ENCODE measurements at places on chromosomes 1 and 21.
A peak's percentile ranks its signal among the peaks of the same experiment; 100 is the strongest.

GRCh38 chr21:25487046-25487594 lies 120.2 kb downstream of the MRPL39 start:
- DNase-seq = no peak

DNA sequence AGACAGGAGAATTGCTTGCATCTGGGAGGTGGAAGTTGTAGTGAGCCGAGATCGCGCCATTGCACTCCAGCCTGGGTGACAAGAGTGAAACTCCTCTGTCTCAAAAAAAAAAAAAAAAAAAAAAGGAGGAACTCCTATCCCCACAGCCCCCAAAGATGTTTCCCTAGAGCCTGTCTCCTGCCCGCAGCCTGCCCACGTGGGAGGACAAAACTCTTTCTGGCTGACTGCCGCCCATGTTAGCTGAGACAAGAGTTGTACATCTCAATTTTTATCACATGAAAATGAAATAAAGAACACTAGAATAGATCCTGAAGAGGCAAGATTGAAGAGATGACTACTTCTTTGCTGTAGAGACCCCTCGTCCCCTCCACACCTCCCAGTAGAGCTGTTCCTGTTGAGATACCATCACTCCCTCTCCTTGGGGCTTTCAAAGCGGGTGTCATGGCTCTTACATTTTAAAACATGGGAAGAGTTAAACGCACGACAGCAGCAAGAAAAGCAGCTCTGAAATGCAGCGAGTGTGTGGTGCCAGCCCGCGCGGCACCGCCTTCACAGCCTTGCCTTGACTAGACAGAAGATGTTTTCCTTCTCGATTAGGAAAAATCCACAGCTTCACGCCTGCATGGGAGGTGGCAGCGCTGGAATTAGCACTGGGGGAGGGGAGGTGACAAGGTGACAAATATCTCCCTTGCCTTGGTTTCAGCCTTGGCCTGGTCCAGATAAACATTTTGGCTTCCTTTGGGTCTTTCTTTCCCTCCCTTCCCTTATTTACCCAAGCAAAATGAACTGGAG lies 253.4 kb upstream of the CSF3R start:
- DNase-seq = no peak

DNA sequence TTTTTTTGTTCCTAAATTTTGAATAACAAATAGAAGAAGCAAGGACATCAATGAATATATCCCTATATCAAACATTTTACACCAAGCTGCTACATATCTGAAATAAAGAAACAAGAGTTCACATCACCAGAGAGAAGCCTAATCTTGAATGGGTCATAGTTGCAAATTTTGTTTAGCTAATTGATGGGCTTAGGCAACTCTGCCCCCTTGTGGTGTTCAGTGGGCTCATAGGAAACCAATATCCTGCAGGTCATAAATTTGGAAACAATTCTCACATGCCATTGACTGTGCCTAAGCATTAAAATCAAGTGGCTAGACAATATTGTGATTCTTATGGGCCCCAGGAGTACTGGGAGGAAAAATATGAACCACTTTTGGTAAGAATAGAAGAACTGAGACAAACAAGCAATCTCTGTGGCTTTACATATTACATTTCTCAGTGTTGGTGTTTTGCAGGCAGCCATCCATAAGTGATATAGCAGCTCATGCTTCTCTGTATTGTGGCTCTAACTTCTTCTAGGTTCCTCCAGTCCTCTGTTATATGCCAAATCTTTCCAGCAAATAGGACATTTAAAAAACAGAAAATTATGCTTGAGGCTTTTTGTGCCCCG lies 1262.8 kb upstream of the PRMT6 start:
- peak; percentile 46 for DNase-seq

GRCh38 chr21:35358008-35358407 lies 308.9 kb upstream of the RUNX1 start:
- DNase-seq = peak; percentile 14

- DNase-seq = no peak
These were observed 96.0 kb upstream of the DUSP10 start for GRCh38 chr1:221837896-221838295.

DNA sequence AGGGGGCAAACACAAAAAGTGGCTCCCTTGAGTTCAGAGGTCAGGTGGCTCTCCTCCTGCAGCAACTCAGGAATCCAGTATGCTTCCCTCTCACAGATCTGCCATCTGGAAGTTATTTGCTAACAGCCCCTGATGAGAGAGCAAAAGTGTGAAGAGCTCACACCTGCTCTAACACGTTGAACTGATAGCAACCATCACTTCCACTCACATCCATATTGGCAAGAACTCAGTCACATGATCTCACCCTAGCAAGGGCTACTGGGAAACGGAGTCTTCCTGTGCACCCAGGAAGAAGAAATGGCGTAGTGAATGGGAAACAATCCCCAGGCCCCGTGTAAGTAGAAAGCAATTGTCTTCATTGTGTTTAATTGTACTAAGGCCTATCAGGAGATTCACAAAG lies 20.7 kb upstream of the SLC45A1 start:
- no peak for DNase-seq

- no peak for DNase-seq
These were observed 3.2 kb upstream of the QSOX1 start for GRCh38 chr1:180151508-180151907.

DNA sequence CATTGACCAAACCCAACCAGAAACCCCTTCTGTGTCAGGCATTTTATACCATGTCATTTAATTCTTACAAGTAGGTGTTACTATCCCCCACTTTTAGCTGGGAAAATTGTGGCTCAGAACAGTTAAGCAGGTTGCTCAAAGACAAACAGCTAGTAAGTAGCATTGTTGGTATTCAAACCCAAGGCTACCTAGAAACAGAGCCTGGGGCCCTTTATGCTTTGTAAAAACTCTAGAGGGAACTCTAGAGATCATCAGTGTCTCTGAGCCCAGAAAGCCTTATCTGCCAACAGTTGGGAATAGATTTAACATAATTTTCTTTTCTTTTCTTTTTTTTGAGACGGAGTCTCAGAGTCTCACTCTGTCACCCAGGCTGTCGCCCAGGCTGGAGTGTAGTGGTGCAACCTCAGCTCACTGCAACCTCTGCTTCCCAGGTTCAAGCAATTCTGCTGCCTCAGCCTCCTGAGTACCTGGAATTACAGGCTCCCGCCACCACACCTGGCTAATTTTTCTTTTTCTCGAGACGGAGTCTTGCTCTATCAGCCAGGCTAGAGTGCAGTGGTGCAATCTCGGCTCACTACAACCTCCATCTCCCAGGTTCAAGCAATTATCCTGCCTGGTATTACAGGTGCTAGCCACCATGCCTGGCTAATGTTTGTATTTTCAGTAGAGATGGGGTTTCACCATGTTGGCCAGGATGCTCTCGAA lies 48.5 kb upstream of the OSBPL9 start:
- no peak for DNase-seq

GRCh38 chr21:33825915-33826314 lies 89.7 kb downstream of the ATP5PO start:
- DNase-seq = no peak

- no peak for DNase-seq
These were observed 25.3 kb downstream of the TRIM11 start for GRCh38 chr1:228381356-228381755.

- no peak for DNase-seq
These were observed 118.4 kb upstream of the TNR start for GRCh38 chr1:175861626-175862367.

GRCh38 chr1:41870076-41870562 lies 48.6 kb downstream of the HIVEP3 start:
- DNase-seq = no peak

- DNase-seq = no peak
These were observed 667 bp upstream of the CYB561D1 start for GRCh38 chr1:109493227-109493626.

DNA sequence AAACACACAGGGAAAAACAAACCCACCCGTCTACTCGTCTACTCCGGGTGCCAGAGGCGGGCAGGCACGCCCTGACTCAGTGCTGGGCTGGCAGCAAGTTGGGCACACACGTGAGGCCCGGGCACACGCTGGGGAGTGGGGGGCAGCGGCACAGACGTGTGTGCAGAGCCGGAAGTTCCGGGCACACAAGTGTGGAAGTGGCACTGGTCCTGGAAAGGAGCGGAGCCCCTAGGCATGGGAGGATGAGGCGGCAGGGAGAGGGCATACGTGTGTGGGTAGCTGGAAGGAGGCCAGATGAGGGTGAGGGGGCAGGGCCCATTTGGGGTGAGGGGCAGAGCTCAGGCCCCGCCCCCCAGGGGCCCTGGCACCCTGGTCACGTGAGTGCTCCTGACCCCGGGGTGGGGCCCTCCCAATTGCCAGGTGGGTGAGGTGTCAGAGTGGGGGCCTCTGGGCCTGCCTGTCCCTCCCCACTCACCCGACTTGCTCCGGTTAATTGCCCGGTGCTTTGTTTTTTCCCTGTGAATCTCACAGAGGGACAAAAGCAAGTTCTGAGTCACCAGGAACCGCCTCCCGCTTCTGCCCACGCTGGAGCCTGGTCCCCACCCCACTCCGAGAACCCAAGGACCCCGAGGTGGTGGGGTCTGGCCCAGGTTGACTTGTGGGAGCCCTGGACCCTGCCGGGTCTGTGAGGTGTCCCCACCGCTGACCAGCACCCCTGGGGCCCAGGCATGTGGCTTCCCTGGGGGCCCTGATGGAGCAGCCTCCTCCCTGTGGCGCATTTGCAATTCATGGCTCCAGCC lies 104.8 kb upstream of the CASZ1 start:
- DNase-seq = no peak

DNA sequence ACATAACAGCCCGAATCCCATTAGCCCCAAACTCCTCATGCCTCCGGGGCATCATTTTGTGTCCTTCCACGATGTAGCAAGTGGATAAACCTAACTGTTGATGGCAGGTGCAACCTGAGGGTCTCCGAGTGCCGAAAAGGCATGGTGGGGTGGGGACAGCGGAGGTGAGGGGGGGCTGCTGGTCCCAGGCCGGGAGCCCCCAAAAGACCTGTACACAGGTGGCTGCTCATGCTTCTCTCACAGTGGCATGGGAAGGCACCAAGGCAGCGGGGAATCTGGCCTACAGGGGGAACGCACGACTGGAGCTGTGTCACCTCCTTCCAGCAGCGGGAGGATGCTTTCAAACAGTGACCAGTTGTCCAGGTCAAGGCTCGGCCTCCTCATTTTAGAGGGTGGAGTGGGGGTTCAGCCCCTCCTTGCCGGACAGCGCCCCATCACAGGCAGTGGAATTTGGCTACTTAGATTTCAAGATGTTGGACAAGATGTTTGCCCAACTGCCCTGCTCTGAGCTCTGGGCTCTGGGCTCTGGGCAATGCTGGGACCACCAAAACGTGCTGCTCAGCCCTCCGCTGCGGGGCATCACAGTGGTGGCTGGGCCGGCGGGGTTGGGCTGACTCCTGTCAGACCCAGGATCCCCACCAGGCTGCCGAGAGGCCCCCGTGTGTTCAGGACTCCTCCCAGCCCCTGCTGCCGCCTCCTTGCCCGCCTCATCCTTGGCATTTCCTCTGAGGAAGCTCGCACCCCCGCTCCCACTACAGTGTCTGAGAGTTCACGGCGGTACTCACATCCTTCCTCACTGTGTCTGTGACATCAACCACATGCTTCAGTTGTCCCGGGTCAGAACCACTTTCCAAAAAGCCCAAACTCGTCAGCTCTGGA lies 7.6 kb downstream of the DNMT3L start:
- DNase-seq = no peak

- no peak for DNase-seq
These were observed 4.5 kb downstream of the CNR2 start for GRCh38 chr1:23908453-23909341.

DNA sequence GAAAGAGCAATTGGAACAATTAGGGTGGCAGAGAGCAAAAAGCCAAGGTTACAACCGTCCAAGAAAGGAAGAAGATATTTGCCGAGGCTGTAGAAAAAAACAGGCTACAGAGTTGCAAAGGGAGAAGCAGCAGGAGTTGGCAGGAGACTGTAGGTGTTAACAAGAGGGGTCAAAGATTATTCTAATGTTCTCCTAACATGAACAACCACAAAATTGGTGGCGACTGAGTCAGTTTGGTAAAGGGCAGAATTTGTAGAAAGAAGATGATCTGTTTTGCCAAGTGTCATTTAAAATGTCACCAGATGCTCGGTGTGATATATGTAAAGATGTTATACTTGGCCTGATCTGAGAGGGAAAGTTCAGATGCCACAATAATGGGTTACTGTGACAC lies 401 bp upstream of the PRUNE1 start:
- DNase-seq = no peak

- DNase-seq = peak; percentile 30
These were observed 10.9 kb downstream of the NR5A2 start for GRCh38 chr1:200038325-200038980.
